ENCODE measurements at places on chromosomes 5 and 9.
A peak's percentile ranks its signal among the peaks of the same experiment; 100 is the strongest.

GRCh38 chr9:95132366-95133324, 184.9 kb downstream of the FANCC start:
- no peak for DNase-seq

- DNase-seq, result no peak
Observed at GRCh38 chr5:151648089-151648488, 38.6 kb downstream of the SPARC start.

DNA sequence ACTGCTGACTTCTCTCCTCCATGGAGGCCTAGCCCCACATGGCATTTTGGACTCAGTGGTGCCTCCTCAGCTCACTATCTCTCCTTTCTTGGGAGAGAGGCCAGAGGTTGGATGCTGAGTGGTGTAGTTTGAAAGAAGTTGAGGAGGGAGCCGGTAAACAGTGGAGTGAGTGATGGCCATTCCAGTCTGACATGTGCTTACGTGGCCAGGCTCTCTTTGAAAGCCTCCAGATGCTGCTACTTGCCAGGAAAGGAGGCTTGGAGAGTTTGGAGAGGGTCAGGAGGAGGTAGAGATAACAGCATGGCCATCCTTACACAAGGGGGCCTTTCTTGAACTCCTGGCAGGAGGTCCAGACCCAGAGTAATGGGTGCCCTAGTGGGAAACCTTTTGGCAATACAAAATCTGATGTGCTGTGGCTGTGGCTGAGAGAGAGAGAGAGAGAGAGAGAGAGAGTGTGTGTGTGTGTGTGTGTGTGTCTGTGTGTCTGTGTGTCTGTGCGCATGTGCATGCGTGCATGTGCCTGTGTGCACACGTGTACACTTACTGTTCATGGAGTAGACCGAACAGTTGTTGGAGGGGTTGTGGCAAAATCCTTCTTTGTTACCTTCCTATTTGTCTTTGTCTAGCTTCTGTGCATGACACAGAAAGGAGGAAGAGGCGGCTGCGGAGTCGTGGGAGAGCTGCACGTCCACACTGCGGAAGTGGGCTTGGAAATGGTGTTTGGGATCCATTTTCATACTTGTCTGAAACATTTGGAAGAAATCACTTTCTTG, 37.8 kb downstream of the RALGPS1 start:
- no peak for DNase-seq

- no peak for DNase-seq
Observed at GRCh38 chr5:16784843-16785791, 151.0 kb downstream of the MYO10 start.

DNA sequence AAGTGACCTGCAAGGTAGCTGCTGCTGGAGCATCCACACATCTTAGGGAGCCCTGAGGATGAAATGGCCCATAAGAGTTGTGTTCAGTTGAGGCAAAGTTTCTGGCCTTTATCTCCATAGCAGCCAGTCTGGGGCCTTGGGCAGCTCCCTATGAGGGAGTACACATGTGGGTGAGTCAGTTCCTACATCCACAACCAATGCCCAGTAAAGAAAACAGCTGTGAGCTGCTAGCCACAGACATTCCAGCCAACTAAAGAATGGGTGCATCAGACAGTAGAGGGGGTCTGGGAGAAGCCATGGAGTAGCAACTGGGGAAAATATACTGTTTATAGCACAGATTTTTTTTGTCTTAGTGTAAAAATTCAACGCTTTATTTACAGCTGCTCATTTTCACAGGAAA, 720.7 kb downstream of the TLE1 start:
- no peak for DNase-seq

DNA sequence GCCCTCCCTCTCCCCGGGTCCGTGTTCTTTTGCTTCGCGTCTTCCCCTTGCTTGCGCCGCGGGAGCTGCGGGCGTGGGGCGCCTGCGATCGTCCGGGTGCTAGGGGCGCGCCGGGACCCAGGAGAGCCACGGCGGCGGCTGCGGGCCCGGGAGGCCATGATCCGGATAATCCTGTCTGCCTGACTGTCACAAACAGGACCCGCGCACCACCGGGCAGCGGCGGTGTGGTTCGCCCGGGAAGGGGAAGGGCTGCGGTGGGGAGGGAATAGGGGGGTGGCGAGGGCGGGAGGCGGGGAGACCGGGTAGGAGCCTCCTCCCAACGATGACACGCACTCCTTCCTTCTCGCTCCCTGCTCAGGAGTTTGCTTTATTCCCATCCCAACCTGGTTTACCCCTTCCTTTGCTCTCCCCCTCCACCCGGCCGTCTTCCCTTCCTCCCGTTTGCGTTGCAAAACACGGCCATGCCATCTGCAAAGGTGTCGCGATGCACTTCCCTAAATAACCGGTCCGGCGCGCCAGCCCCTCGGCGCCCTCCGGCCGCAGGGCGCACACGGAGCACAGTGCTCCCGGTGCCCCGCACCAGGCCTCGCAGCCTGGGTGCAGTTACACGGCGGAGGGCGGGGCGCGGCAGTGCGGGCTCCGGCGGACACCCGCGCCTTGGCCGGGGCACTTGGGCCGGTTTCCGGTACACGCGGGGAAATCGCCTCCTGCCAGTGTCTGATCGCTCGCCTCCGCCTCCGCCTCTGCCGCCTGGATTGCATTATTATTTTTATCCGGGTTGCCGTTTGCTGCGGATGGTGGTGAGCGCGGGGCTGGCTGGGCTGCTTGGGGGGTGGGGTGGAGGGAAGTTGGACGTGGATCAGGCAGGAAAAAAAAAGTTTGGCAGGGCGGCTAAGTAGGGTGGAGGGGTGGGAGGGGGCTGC, 1.5 kb downstream of the SMARCA2 start:
- peak; percentile 74 for DNase-seq

DNA sequence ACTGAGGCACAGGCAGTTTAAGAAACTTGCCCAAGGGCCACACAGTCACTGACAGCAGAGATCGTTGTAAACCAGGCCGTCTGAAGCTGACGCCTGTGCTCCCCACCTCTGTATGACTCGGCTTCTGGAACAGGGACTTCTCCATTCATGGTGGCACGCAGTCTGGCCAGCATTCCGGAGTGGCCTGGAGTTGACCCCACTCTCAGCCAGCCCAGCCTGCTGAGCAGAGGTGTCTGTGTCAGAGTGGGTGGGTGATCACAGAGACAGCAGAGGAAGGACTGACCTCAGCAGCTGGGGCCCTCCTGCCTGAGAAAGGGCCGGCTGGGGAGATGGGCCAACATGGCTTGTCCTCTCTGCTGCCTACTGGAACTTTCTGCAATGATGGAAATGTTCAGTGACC, 12.6 kb downstream of the LRSAM1 start:
- no peak for DNase-seq

- DNase-seq, result no peak
Observed at GRCh38 chr9:115226152-115226551, 108.2 kb upstream of the TNC start.

- DNase-seq, result no peak
Observed at GRCh38 chr9:129237164-129237611, 59.1 kb upstream of the IER5L start.

- no peak for DNase-seq
Observed at GRCh38 chr5:57683036-57683630, 200.5 kb upstream of the ACTBL2 start.

DNA sequence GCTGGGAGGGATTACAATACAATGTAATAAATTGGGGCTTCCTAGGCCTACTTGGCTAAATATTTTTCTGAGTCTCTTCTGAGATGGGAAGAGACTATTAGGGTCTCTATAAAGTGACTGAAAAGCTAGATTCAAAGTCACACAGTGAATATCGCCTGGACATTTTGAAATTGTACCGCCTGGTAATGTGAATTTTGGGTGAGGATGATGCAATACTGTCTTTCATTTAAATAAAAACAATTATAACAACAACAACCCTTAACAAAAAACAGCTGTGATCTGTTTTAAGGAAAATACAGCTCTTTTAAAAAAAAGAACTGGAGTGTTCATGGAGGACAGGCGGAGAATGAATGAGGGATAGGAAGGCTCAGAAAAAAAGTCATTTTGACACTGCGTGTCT, 615.0 kb downstream of the RAB3C start:
- no peak for DNase-seq

- DNase-seq, result no peak
Observed at GRCh38 chr5:58885260-58885659, 302.4 kb downstream of the RAB3C start.

- no peak for DNase-seq
Observed at GRCh38 chr9:123651871-123652270, 278.1 kb downstream of the DENND1A start.
